ENCODE measurements at places on chromosomes 13 and 19. TPM values are rescaled to one million over a fixed set of nuclear protein-coding genes. Genes with fewer than 3 reads are reported as not detected.

Gene XPO4
- total RNA-seq, result 23.1 TPM

Gene ZNF780B
- 28.2 TPM for total RNA-seq

Gene CYP2F1
- not detected for total RNA-seq

Gene SERTM1
- total RNA-seq, result not detected

Gene RGL3
- total RNA-seq, result 52.4 TPM

- no peak for DNase-seq
- H3K27ac ChIP-seq, result no peak overlapping the region
- H3K36me3 ChIP-seq, result no peaks in the 10 kb centered on the region
- no peaks in the 10 kb centered on the region for H3K4me1 ChIP-seq
- no peak overlapping the region for H3K4me3 ChIP-seq
Measured at GRCh38 chr13:25965596-25965995, 86.2 kb downstream of the SHISA2 start.

- no peak for DNase-seq
- H3K27ac ChIP-seq, result peak overlapping the region; percentile 88
- peaks cover 10% of the 10 kb centered on the region for H3K36me3 ChIP-seq
- H3K27me3 ChIP-seq, result no peaks in the 10 kb centered on the region
- H3K4me3 ChIP-seq, result no peak overlapping the region
Measured at GRCh38 chr19:38838986-38839761, 7.6 kb upstream of the ECH1 start.

- no peak overlapping the region for H3K4me3 ChIP-seq
- H3K27ac ChIP-seq, result no peak overlapping the region
- H3K4me1 ChIP-seq, result no peaks in the 10 kb centered on the region
- no peaks in the 10 kb centered on the region for H3K36me3 ChIP-seq
- H3K27me3 ChIP-seq, result peaks cover 37% of the 10 kb centered on the region
- DNase-seq, result no peak
Measured at GRCh38 chr19:50710094-50710493, 9.5 kb downstream of the SHANK1 start.

DNA sequence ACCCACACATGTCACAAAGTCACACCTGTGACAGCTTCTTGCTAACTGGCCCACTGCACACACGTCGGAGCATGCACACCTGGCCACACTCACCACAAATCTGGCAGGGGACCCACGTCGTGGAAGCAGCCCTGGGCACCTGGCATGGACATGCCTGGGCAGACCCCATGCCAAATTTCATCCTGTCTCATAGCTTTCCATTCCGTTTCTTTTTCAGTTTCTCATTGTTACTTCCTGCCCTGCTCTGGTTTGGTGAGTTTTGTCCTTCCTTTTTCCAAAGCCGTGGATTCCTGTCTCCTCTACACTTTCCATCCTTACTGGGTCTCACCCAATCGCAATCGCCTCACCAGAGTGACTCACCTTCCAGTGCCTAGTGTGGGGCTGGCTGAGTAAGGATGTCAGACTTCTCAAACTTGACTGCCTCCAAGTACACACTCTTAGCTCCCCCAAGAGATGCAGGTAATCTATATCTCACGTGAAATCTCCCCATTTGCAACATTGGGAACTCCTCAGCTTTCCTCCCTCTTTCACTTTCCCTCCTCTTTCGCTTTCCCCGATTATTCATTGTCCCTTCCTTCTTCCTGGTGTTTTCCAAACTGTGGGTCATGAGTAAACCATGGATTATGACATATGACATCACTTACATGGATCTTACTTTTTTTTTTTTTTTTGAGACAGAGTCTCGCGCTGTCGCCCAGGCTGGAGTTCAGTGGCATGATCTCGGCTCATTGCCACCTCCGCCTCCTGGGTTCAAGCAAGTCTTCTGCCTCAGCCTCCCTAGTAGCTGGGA, 1.6 kb upstream of the BBC3 start:
- DNase-seq, result no peak
- H3K4me3 ChIP-seq, result no peak overlapping the region
- H3K4me1 ChIP-seq, result peaks cover 50% of the 10 kb centered on the region
- H3K27me3 ChIP-seq, result no peaks in the 10 kb centered on the region
- H3K27ac ChIP-seq, result peak overlapping the region; percentile 49

DNA sequence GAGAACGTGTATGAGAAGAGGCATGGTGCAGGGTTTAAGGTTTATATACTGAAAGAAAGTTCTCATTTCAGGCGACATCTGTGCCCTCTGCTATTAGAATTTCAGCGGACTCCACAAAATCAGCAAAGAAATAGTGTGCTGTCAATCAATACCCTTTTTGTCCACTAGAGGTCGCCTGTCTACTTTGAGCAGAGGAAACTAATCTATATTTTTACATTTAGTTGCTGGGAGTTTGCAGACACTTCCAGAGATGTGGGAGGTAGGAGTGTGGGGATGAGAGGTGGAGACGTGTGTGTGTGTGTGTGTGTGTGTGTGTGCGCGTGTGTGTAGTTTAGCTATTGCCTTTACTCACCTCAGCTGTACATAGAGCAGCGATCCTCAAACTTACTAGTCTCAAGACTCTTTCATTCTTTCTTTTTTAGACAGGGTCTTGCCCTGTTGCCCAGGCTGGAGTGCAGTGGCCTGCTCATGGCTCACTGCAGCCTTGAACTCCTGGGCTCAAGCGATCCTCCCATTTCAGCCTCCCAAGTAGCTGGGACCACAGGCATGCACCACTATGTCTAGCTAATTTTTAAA, 9.7 kb downstream of the INAFM1 start:
- no peak overlapping the region for H3K4me3 ChIP-seq
- no peaks in the 10 kb centered on the region for H3K36me3 ChIP-seq
- H3K27ac ChIP-seq, result no peak overlapping the region

DNA sequence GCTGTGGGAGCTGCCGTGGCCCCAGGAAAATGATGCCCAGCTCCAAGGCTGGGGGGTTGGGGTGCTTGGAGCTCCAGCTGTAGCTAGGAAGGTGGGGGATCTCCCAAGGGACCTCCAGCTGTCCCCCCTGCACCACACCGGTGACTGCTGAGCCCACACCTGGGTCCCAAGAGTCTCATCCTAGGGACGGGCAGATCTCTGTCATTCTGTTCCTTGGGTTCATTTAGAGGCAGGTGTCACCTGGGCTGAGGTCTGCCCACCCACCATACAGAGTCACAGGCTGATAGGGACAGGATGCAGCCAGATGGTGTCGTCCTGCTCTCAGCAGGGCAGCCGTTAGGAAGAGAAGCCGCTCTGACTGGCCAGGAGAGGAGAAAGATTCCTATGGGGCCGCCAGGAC, 5.3 kb downstream of the F2RL3 start:
- no peak overlapping the region for H3K4me3 ChIP-seq
- H3K36me3 ChIP-seq, result no peaks in the 10 kb centered on the region
- peak overlapping the region; percentile 53 for H3K27ac ChIP-seq
- DNase-seq, result no peak
- peaks cover 4% of the 10 kb centered on the region for H3K27me3 ChIP-seq

DNA sequence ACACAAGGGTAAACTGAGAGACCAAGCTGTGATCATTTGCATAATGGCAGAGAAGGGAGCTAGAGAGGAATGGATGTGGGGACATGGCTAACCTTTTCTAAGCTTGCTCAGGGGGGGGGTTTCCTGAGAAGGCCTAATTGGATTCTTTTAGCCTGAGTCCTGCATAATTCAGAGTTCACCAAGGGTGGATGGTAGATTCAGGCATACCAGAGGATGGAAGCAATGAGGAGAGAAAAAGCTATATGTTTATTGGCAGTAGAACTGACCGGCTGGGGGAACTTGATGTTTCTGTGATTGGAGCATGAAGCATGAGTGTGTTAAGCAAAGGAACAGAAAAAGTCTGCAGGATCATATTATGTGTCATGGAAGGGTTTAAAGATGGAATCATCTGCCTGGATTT, 65.9 kb upstream of the KLF12 start:
- no peak overlapping the region for H3K4me3 ChIP-seq
- no peak for DNase-seq
- H3K4me1 ChIP-seq, result no peaks in the 10 kb centered on the region
- H3K36me3 ChIP-seq, result no peaks in the 10 kb centered on the region
- H3K27me3 ChIP-seq, result no peaks in the 10 kb centered on the region
- H3K27ac ChIP-seq, result no peak overlapping the region

- H3K36me3 ChIP-seq, result no peaks in the 10 kb centered on the region
- H3K4me3 ChIP-seq, result no peak overlapping the region
- DNase-seq, result no peak
- H3K27me3 ChIP-seq, result no peaks in the 10 kb centered on the region
Measured at GRCh38 chr13:67120872-67121531, 109.1 kb downstream of the PCDH9 start.

DNA sequence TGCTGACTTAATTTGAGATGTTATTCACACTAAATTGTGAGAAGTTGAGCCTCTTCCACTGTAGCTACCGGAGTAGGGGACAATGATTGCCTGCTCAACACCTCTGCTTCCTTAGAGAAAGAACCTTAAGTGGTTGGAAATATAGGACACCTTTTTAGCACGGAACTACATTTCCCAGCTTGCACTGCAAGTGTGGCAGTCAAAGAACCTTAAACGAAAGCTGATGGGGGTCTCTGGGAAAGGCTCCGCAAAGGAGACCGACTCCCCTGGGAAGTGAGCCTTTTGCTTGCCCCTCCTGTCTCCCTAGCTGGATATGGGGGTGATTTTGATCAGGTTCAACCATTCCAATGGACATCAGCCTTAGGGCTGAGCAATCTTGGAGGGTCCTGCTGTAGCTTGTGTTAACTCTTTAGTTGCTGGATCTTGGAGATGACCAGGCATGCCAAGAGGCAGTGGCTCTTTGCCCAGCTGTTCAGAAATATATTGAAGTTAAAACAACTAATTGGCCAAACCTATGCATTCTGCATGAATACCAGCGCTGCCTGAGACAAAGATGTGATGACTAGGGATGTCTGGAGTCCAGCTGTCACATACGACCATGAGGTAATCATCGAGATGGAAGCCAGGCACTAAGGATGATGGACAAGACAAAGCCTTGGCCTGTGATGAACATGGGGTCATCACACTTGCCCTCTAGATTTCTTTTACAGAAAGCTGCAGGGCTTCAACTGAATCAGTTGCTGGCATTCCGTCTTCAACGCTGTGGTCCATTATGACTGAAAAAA, 286.5 kb downstream of the FOXO1 start:
- peaks cover 39% of the 10 kb centered on the region for H3K4me1 ChIP-seq
- DNase-seq, result no peak
- no peaks in the 10 kb centered on the region for H3K27me3 ChIP-seq

- DNase-seq, result peak; percentile 43
- H3K4me1 ChIP-seq, result peaks cover 96% of the 10 kb centered on the region
- H3K36me3 ChIP-seq, result no peaks in the 10 kb centered on the region
- no peaks in the 10 kb centered on the region for H3K27me3 ChIP-seq
- no peak overlapping the region for H3K4me3 ChIP-seq
- H3K27ac ChIP-seq, result peak overlapping the region; percentile 36
Measured at GRCh38 chr13:99379856-99380801, 72.9 kb upstream of the GPR183 start.

GRCh38 chr13:77014906-77015685, 11.9 kb downstream of the FBXL3 start:
- H3K27ac ChIP-seq, result no peak overlapping the region
- DNase-seq, result no peak
- no peak overlapping the region for H3K4me3 ChIP-seq
- H3K27me3 ChIP-seq, result no peaks in the 10 kb centered on the region
- peaks cover 81% of the 10 kb centered on the region for H3K4me1 ChIP-seq
